ENCODE measurements at places on chromosomes 1 and 21.

DNA sequence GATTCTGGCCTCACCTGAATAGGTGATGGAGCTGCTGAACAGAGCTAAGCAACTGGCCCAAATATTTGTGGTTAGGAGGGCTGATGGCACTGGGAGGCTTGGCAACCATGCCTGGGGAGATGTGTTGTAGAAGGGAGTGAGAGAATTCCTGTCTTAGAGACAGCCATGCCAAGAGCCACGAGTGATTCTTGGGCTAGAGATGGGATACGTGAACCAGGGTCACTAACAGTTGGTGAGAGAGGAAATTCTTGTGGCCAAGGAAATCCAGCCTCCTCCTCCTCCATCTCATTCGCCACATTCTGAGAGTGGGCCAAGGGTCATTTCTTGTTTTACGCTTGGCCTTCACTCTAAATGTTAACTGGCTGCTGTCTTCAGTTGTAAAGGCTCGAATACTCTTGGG is 46.3 kb downstream of the NGF start:
- no peak for DNase-seq

- no peak for DNase-seq
Observed at GRCh38 chr1:205373798-205374175, 17.1 kb upstream of the KLHDC8A start.

GRCh38 chr1:81126989-81127581 is 673.6 kb upstream of the ADGRL2 start:
- DNase-seq: no peak

DNA sequence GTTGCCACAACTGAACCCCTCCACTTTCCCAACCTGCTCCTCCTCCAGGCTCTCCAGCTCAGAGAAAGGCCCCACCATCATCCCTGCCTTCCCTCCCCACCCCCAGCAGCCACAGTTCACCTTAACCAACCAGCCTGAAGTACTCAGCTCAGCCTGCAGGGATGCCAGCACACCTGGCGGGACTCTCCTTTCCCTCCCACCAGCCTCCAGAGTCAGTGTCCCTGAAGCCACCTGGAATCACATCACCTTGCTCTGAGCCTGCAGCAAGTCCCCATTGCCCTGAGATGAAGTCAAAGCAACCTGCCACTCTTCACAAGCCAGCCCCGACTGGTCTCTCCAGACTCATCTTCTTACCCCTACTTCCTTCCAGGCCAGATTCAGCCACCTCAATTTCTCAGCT is 26.2 kb upstream of the ZC3H12A start:
- no peak for DNase-seq

DNA sequence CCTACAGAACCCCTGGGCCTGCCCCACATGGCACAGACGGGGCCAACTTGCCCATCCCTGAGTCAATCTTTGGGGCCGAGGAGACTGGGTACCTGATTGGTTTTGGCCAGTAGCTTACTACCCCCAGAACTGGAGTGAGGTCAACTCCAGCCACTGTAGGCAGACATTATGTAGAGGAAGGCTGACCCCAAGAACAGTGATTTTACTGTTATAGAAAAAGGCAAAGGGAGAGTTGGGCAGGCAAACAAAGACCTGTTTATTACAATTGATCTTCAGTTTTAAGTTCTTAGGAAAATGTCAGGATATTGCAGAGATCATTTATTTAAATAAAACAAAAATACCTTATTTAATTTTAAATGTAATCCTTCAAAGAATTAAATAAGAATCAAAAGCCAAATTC is 653.8 kb downstream of the NPHP4 start:
- no peak for DNase-seq

DNA sequence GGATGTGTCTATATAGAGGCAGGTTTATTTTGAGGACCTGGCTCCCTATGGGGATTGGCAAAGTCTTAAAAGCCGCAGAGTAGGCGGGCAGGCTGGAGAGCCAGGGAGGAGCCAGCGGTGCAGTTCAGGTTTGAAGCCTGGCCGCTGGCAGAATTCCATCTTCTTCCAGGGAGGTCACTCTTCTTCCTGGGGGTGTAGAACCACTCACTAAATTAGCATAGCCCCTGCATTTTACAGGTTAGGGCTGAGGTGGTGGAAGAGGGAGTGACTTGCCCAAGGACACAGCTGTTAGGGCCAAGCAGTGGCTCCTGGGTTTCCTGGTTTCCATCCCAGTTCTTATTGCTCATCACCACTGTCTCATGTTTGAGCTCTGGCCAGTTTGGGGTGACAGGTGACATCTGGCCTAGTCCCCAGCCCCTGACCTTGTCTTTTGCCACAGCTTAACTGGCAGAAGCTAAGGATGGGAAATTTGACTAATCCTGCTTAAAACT is 1.4 kb downstream of the PINK1 start:
- no peak for DNase-seq

GRCh38 chr1:112850034-112850757 is 105.8 kb downstream of the SLC16A1 start:
- no peak for DNase-seq

DNA sequence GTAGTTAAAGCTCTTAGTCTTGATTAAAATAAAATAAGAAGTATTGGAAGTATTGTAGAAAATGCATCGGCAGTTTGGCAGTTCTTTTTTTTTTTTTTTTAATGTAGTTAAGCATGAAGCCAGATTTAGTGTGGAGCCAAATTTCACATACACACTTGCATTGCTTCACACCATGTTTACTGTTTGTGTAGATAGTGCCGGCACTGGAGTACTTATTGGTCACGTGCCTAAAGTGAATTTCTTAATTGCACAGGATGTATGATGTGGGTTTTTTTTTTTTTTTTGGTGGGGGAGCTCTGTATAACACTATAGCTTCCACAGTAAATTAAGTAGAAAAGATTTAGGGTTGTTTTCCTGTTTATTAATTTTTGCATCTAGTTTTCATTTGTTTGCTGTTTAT is 21.2 kb upstream of the TMEM61 start:
- DNase-seq: no peak

- no peak for DNase-seq
Observed at GRCh38 chr1:43849670-43850069, 83.9 kb upstream of the ARTN start.

DNA sequence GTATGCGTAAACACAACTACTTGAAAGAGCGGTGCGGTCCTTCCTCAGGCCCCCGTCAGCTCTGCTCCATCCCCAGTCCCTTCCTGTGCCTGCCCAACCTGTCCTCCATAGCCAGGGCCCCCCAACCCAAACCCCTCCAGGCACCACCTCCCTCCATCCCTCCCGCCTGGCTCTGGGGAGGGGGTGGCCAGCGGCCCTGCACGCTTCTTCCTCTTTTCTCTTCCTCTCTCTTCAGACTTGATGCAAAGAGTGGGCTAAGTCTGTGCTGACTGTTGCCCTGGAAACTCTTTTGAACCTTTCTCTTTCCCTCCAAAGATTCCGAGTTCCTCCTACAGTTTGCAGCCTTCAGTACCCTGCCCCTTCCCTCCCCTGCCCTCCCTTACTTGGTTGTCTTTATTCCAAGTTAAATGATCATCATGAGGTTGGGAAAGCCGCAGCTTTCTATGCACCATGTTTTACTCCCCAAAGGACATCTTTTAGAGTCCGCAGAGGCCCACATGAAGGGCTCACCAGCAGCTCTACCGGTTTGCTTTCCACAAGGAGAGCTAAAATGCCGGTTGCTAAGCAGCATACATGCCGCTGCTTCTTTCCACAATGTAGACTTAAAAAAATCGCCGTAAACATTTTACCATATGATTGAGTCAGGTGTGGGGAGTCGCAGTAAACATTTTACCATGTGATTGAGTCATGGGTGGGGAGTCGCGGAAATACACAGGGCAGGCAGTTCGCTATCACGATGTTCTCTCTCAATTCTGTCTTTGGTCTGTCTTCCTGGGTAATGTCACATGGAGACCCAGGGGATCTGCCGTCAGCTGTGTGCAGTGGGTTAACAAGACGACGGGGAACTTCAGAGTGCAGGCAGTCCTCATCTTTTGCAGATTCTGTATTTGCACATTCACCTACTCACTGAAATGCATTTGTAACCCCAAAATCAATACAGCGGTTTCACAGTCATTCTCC is 525.3 kb downstream of the KIF26B start:
- no peak for DNase-seq

DNA sequence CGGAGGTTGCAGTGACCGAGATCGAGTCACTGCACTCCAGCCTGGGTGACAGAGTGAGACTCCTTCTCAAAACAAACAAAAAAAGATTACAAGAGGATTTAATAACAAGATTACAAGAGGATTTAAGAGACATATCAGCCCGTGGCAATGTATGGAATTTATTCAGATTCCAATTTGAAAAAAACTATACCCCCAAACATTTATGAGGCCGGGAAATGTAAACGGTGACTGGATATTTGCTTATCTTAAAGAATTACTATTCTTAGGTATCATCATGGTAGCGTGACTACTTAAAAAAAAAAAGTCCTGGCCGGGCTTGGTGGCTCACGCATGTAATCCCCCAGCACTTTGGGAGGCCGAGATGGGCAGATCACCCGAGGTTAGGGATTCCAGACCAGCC is 21.2 kb upstream of the ELK4 start:
- DNase-seq: no peak

DNA sequence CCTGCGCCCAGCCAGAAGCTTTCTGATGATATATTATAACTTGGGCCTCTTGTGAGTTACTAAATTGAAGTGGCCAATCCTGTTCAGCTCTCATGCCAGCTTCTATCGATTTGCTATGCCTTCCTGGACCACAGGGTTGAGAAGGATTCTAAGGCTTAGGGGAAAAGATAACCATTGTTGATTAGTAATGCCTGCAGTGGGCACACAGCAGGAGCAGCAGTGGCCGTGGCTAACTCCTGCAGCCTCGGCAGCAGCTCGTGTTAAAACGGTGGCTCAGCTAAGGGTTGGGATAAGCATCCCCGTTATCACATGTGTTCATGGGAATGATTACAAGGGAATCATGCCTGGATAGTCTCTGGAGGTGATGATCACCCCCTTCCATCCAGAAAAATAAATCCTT is 20.5 kb upstream of the KCNE2 start:
- no peak for DNase-seq

DNA sequence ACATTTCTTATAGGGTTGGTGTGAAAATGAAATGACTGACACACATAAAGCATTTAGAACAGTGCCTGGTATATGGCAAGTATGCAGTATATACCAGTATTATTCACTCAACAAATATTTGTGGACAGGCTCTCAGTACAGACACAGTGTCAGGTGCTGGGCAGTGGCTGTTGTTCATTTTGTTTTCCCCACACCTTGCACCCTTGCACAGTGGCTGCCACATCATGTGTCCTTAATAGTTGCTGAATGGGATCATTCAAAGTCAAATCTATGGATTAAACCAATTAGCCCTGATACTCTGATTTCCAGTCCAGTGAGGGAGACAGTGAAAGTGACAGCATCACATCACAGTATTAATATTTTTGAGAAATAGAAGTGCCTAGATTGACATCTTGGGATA is 2.4 kb downstream of the SLAMF1 start:
- DNase-seq: no peak

DNA sequence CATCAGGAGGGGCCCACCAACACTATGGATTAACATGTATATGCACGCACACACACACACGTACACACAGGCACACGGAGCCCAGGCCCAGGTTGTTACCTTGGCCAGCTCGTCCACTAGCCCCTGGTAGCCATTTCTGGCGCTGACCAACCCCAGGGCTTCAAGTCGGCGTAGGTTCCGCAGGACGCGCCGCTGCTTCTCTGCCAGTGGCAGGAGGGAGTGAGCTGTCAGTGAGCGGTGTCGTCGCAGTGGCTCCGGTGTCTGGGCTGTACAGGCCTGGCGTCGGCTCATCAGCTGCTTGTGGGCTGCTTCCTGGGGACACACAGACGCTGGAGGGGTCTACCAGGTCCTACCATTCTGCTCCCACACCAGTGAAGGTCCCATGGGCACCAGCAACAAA is 29.4 kb upstream of the MEF2D start:
- DNase-seq: no peak

DNA sequence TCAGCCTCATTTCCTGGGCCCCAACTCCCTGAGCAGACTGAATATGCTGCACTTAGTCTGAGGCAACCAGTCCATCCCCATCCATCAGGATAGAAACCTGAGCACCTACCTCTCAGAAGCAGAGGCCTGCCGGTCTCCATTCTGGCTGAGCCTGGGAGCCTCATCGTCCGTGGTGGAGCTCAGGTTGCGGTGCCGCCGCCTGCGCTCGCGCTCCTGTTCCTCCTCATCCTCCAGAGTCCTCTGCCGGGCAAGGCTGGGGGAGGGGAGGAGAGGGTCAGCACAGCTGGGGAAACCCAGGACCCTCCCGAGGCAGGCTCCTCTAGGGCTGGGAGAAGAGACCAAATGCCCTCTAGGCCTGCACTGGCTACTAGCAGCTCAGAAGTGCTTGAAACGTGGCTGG is 10.1 kb downstream of the LAD1 start:
- DNase-seq: no peak

- DNase-seq: no peak
Observed at GRCh38 chr1:180947901-180948640, 35.4 kb downstream of the KIAA1614 start.

- no peak for DNase-seq
Observed at GRCh38 chr1:150005606-150006005, 4.9 kb downstream of the OTUD7B start.

GRCh38 chr21:39863111-39863510 is 4.1 kb upstream of the PCP4 start:
- no peak for DNase-seq

- no peak for DNase-seq
Observed at GRCh38 chr1:183622013-183622412, 13.6 kb downstream of the ARPC5 start.

DNA sequence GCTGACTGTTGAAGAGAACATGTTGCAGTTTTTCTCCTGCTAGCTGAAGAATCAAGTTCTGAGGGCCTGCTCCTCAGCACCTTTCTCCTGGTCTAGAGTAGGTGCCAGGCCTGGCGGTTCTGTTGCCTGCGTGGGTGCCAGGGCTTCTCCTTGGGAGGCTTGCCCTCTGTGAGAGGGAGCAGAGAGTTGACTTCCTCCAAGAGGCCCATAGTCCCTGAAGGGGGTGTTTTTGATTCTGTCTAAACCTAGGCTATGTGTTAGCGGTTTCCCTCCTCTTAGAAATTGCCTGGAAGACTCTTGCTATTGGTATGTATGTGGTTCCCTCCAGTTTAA is 312 bp upstream of the APOBEC4 start:
- no peak for DNase-seq

DNA sequence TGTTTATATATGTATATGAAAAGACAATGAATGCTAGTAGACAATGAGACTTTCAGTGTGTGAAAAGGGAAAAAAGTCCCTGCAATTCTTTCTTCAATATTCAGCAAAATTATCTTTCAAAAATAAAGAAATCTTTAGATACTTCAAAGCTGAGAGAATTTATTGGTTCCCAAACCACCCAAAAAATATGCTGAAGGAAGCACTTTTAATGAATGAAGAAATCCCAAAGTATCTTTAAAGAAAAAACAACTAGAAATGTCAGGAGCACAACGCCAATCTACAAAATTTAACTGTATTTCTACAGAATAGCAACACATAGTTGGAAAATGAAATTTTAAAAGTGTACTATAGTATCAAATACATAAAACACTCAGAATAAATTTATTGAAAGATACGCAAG is 142.3 kb upstream of the CHRM3 start:
- DNase-seq: no peak

DNA sequence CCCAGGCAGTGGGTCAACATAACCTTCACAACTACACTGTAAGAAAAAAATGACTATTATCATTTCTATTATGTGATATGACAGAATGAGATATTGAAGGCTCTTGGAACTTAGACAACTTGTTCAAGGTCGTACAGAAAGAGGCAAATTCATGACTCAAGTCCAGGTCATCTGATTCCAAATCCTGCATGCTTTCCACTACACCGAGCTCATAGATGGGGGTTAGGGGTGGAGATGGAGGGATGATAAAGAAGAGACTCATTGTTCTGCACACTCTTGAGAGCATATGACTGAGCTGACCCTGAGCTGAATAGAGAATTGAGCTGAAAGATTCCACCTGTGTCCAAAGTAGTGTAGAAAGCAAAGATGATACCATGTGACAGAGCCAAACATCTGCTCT is 2.8 kb downstream of the FCRL6 start:
- DNase-seq: no peak

All from activated naive CD8-positive, alpha-beta T cell treated with anti-CD3 and anti-CD28 coated beads, Interleukin-2, amount 50 U/mL, for 16 hours (primary cell).